ENCODE measurements at places on chromosomes 12 and 14. TPM values are rescaled to one million over a fixed set of nuclear protein-coding genes. Genes with fewer than 3 reads are reported as not detected.

ZNF891 gene
- total RNA-seq: 17.6 TPM

IFNG-AS1 gene
- total RNA-seq: not detected

EML1 gene
- 26.8 TPM for total RNA-seq

RNASE2 gene
- total RNA-seq: not detected

G2E3 gene
- total RNA-seq: 47.9 TPM

KLRG1 gene
- total RNA-seq: 10.5 TPM

CD69 gene
- 0.64 TPM for total RNA-seq

RPL10L gene
- not detected for total RNA-seq

SYNE3 gene
- 3.0 TPM for total RNA-seq

SYNDIG1L gene
- 0.73 TPM for total RNA-seq

ALG10B gene
- 13.5 TPM for total RNA-seq

FAIM2 gene
- 14.1 TPM for total RNA-seq

NEUROD4 gene
- total RNA-seq: 9.9 TPM
